ENCODE measurements at places on chromosomes 5 and 9. TPM values are rescaled to one million over a fixed set of nuclear protein-coding genes. Genes with fewer than 3 reads are reported as not detected.
A peak's percentile ranks its signal among the peaks of the same experiment; 100 is the strongest.

The NRG2 gene
- not detected for total RNA-seq

The SLC36A1 gene
- 8.0 TPM for total RNA-seq

The CYLC2 gene
- total RNA-seq, result not detected

The DMRTA1 gene
- total RNA-seq, result 0.07 TPM

The CAPSL gene
- not detected for total RNA-seq

The HTR1A gene
- total RNA-seq, result not detected

The PHYKPL gene
- total RNA-seq, result 6.5 TPM

The ROPN1L gene
- not detected for total RNA-seq

The INSL6 gene
- total RNA-seq, result not detected

The DPYSL3 gene
- not detected for total RNA-seq

DNA sequence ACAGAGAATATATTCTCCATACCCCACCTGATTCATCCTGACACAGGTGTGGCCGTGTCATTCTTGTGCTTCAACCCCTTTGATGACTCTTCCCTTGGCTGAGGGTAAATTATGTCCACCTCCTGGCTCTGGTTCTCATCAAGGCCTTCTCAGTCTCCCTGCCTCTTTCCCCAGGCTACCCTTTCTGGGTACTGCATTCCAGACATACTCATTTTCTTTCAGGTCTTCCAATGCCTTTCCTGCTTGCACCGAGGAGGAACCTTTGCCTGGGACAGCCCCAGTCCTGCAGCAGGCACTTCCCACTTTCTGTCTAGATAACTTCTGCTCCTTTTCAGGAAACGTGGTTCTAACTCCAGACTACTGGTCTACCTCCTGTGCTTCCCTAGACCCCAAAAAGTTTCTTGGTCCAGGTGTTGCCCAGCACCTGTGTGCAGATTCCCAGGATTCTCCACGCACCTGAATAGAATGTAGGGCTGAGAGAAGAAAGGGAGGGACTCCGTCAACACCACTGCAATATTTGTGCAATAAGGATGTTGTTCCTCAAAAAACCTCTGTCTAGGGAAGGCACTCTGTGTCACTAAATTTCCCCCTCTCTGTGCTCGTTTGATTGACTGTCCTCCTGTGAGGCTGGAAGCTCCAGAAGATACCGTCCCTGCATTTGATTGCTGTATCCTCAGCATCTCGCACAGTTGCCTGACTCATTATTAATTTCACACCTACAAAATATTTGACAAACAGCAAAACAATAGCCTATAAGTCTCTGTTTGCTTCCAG, 255.4 kb upstream of the NFIL3 start:
- H3K4me1 ChIP-seq, result no peaks in the 10 kb centered on the region
- no peak for DNase-seq
- no peak overlapping the region for H3K4me3 ChIP-seq

DNA sequence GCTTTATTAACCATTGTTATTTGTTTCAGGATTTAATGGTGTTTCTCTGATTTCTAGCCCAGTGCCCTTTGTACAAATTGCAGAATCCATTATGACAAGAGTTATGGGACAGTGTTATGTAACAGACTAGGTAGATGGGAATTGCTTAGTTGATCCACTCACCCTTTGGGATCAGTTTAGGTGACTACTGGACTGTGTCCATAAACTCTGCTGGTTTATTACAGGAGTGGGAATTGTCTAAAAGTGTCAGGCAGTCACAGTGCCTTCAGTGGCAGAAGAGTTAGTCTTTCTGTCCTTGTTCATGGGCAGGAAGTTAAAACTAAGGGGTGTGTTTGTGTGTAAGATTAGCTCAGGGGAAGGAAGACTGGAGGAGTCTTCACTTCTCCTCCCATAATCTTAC, 29.3 kb downstream of the RCL1 start:
- H3K27me3 ChIP-seq, result no peaks in the 10 kb centered on the region
- DNase-seq, result no peak
- peaks cover 3% of the 10 kb centered on the region for H3K36me3 ChIP-seq
- H3K27ac ChIP-seq, result no peak overlapping the region

- H3K27me3 ChIP-seq, result no peaks in the 10 kb centered on the region
Observed at GRCh38 chr9:36306471-36307306, 48.4 kb upstream of the GNE start.

GRCh38 chr5:72555871-72556270, 48.7 kb upstream of the ZNF366 start:
- H3K36me3 ChIP-seq, result no peaks in the 10 kb centered on the region
- H3K4me3 ChIP-seq, result peak overlapping the region; percentile 72
- peaks cover 16% of the 10 kb centered on the region for H3K27me3 ChIP-seq
- no peak for DNase-seq

- no peak overlapping the region for H3K27ac ChIP-seq
- no peaks in the 10 kb centered on the region for H3K27me3 ChIP-seq
- no peak for DNase-seq
- no peak overlapping the region for H3K4me3 ChIP-seq
- no peaks in the 10 kb centered on the region for H3K36me3 ChIP-seq
- no peaks in the 10 kb centered on the region for H3K4me1 ChIP-seq
Observed at GRCh38 chr5:6333182-6333905, 45.0 kb downstream of the MED10 start.

GRCh38 chr5:9428272-9428671, 117.6 kb downstream of the SEMA5A start:
- no peaks in the 10 kb centered on the region for H3K27me3 ChIP-seq
- no peak overlapping the region for H3K4me3 ChIP-seq
- H3K36me3 ChIP-seq, result no peaks in the 10 kb centered on the region
- DNase-seq, result no peak

- no peaks in the 10 kb centered on the region for H3K27me3 ChIP-seq
- H3K36me3 ChIP-seq, result peaks cover 90% of the 10 kb centered on the region
- DNase-seq, result no peak
- H3K27ac ChIP-seq, result no peak overlapping the region
- H3K4me3 ChIP-seq, result no peak overlapping the region
- peaks cover 39% of the 10 kb centered on the region for H3K4me1 ChIP-seq
Observed at GRCh38 chr5:151036556-151036955, 16.2 kb downstream of the GPX3 start.

DNA sequence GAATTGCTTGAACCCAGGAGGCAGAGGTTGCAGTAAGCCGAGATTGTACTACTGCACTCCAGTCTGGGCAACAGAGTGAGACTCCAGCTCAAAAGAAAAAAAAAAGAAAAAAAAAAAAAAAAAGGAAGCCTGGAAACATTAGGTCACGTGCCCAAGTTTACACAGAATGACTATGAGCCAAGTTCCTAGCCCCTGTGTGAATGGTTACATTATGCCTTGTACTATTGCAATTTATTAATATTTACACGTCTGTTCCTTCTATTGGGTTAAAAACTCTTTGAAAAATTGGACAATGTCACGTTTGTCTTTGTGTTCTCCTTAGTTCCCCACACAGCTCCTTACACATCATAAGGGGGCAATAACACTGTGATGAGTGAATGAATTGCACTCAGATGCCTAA, 33.5 kb upstream of the SLC28A3 start:
- DNase-seq, result no peak
- no peaks in the 10 kb centered on the region for H3K4me1 ChIP-seq
- H3K4me3 ChIP-seq, result no peak overlapping the region
- no peak overlapping the region for H3K27ac ChIP-seq

- peaks cover 49% of the 10 kb centered on the region for H3K36me3 ChIP-seq
- no peaks in the 10 kb centered on the region for H3K4me1 ChIP-seq
- H3K27ac ChIP-seq, result no peak overlapping the region
- no peak overlapping the region for H3K4me3 ChIP-seq
Observed at GRCh38 chr5:1052641-1053390, 44.2 kb downstream of the NKD2 start.

GRCh38 chr9:129336601-129337331, 158.7 kb upstream of the IER5L start:
- no peak overlapping the region for H3K27ac ChIP-seq
- no peak overlapping the region for H3K4me3 ChIP-seq
- no peak for DNase-seq
- peaks cover 77% of the 10 kb centered on the region for H3K4me1 ChIP-seq
- H3K27me3 ChIP-seq, result no peaks in the 10 kb centered on the region

DNA sequence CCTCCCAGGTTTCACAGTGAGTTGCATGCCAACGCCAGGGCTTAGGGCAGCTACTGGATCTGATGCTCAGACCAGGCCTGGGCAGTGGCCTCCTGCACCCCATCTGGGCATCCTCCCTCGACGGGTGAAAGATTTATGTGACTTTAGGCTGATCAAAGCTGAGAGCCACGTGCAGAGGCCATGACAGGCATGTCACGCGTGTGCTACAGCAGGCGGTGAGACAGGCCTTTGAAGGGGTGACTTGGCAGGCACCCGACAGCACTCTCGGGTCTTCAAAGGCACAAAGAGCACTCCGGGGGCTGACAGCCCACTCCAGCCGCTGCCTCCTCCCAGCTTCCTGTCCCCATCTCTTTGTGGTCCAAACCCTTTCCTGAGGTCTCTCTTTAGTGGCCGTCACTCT, 66.2 kb downstream of the NTNG2 start:
- no peaks in the 10 kb centered on the region for H3K4me1 ChIP-seq
- DNase-seq, result no peak
- no peaks in the 10 kb centered on the region for H3K36me3 ChIP-seq

- H3K4me1 ChIP-seq, result peaks cover 58% of the 10 kb centered on the region
- H3K4me3 ChIP-seq, result peak overlapping the region; percentile 36
- peaks cover 11% of the 10 kb centered on the region for H3K36me3 ChIP-seq
- H3K27ac ChIP-seq, result peak overlapping the region; percentile 99
Observed at GRCh38 chr5:179819296-179820126, 1.2 kb upstream of the SQSTM1 start.

GRCh38 chr5:73638344-73639095, 12.5 kb downstream of the ARHGEF28 start:
- no peaks in the 10 kb centered on the region for H3K27me3 ChIP-seq
- H3K4me1 ChIP-seq, result peaks cover 44% of the 10 kb centered on the region
- 0 out of 3 replicates have a peak, but pooled peaks cover 2% of the 10 kb centered on the region for H3K36me3 ChIP-seq
- H3K27ac ChIP-seq, result no peak overlapping the region
- no peak overlapping the region for H3K4me3 ChIP-seq

GRCh38 chr9:93112864-93113389, 16.9 kb downstream of the CARD19 start:
- peaks cover 2% of the 10 kb centered on the region for H3K36me3 ChIP-seq
- no peak overlapping the region for H3K4me3 ChIP-seq
- peaks cover 74% of the 10 kb centered on the region for H3K4me1 ChIP-seq
- DNase-seq, result no peak

- DNase-seq, result peak; percentile 52
- H3K27ac ChIP-seq, result no peak overlapping the region
- H3K27me3 ChIP-seq, result peaks cover 4% of the 10 kb centered on the region
- peaks cover 44% of the 10 kb centered on the region for H3K4me1 ChIP-seq
Observed at GRCh38 chr5:142717582-142718215, 31.8 kb upstream of the FGF1 start.

DNA sequence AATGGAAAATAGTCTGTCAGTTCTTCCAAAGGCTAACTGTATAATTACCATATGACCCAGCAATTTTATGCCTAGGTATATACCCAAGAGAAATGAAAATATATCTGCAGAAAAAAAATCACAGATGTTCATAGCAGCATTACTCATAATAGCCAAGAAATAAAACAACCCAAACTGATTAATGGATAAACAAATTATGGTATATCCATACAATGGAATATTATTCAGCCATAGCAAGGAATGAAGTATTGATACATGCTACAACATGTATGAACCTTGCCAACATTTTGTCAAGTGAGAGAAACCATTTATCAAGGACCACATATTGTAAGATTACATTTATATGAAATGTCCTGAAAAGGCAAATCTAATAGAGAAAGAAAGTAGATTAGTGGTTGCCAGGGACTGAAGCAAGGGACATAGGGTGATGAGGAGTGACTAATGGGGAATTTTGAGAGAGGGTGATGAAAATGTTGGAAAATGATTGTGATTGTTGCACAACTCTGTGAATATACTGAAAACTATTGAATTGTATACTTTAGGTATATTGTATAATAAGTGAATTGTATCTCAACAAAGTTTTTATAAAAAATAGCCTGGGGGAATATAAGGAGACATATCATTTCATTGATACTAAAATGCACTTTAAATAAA, 114.4 kb downstream of the PBX3 start:
- no peak overlapping the region for H3K27ac ChIP-seq
- H3K4me3 ChIP-seq, result no peak overlapping the region
- DNase-seq, result no peak

GRCh38 chr5:107499237-107499636, 171.5 kb downstream of the EFNA5 start:
- no peaks in the 10 kb centered on the region for H3K36me3 ChIP-seq
- H3K27me3 ChIP-seq, result no peaks in the 10 kb centered on the region
- no peak overlapping the region for H3K4me3 ChIP-seq
- no peak for DNase-seq
- no peak overlapping the region for H3K27ac ChIP-seq

DNA sequence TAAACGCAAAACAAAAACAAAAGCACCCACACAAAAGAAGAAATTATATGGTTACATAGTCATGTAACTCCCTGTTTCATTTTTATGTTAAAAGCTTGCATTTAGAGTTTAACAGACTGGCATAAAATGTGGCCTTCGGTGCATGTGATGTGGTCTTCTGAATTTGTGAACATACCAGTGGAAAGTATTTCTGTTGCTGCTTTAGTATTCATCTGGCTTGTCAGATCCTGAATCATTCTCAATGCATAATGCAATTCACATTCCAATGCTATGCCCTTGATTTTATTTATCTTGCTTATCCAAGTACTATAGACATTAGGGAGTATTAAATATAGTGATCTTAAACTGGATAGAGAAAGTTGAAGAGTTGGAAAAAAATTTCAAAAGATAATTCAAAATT, 740.2 kb upstream of the ZNF608 start:
- H3K4me1 ChIP-seq, result no peaks in the 10 kb centered on the region
- H3K27me3 ChIP-seq, result no peaks in the 10 kb centered on the region
- no peak overlapping the region for H3K4me3 ChIP-seq

- H3K27me3 ChIP-seq, result no peaks in the 10 kb centered on the region
- H3K4me1 ChIP-seq, result peaks cover 13% of the 10 kb centered on the region
- peaks cover 9% of the 10 kb centered on the region for H3K36me3 ChIP-seq
- no peak for DNase-seq
- H3K27ac ChIP-seq, result no peak overlapping the region
Observed at GRCh38 chr5:138875552-138875875, 379 bp upstream of the LRRTM2 start.

GRCh38 chr5:121292664-121293063, 559.0 kb upstream of the FTMT start:
- no peaks in the 10 kb centered on the region for H3K4me1 ChIP-seq
- no peaks in the 10 kb centered on the region for H3K27me3 ChIP-seq
- DNase-seq, result no peak

DNA sequence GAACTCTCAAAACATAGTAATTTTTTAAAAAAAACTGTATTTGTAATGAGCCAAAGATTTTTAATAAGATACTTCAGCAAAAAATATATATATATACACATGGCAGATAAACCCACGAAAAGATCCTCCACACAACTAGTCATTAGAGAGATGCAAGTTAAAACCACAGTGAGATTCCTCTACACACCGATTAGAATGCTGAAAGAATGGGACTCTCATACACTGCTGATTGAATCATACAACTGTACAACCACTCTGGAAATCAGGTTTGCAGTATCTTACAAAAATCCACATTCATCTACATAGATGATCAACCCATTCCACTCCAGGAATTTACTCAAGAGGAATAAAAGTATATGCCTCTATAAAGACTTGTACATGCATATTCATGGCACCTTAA, 43.7 kb downstream of the RASEF start:
- H3K4me3 ChIP-seq, result no peak overlapping the region
- H3K27ac ChIP-seq, result no peak overlapping the region
- H3K4me1 ChIP-seq, result no peaks in the 10 kb centered on the region
- H3K27me3 ChIP-seq, result no peaks in the 10 kb centered on the region

Measured in HepG2 (cell line).